ENCODE measurements at places on chromosomes 5 and 9. TPM values are rescaled to one million over a fixed set of nuclear protein-coding genes. Genes with fewer than 3 reads are reported as not detected.

- DNase-seq: no peak
Observed at GRCh38 chr5:157473383-157474320, 13.6 kb downstream of the NIPAL4 start.

DNA sequence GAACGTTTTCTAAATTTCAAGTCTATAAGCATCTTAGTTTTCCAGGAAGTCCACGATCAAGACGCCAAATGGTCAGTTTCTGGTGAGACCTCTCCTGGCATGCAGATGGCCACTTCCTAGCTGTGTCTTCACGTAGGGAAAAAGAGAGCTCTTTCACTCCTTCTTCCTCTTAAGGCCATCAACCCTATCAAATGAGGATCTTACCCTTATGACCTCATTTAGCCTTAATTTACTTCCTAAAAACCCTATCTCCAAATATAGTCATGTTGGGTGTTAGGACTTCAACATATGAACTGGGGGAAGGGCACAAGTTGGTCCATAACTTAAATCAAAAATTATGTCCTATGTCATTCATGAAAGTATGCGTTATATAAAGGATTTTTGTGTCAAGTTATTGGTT is 229.5 kb downstream of the ARL15 start:
- DNase-seq: no peak

DNA sequence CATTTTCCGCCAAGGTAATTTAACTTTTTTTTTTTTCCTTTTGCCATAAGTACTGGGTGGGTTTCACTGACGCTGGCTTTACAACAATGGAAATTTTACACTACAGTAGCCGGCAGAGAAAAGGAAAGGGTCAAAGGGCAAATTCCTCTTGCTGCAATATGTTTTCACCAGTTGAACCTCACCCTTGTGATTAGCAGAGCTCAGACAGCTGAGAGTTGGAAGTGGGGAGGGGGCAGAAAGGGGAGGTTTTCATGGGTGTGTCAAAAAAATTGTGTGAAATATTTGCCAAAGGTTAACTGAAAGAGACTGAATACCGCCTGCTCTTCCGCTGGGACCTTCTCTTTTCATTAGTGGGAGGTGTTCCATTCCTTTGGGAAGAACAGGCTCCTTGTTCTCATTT is 296.9 kb downstream of the ADAMTS6 start:
- DNase-seq: no peak

GRCh38 chr5:77923666-77924065 is 147.5 kb upstream of the TBCA start:
- no peak for DNase-seq

NME5 gene
- 17.0 TPM for total RNA-seq

DNA sequence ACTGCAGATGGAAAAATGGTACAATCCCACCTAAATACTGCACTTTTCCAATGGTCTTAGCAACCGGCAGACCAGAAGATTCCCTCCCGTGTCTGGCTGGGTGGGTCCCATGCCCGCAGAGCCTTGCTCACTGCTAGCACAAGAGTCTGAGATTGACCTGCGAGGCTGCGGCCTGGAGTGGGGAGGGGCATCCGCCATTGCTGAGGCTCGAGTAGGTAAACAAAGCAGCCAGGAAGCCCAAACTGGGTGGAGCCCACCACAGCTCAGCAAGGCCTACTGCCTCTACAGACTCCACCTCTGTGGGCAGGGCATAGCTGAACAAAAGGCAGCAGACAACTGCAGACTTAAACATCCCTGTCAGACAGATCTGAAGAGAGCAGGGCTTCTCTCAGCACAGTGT is 221.6 kb upstream of the CTNND2 start:
- no peak for DNase-seq

Measured in mucosa of gallbladder (tissue), 1 donor.